ENCODE measurements at places on chromosomes 6 and 20.
A peak's percentile ranks its signal among the peaks of the same experiment; 100 is the strongest.

DNA sequence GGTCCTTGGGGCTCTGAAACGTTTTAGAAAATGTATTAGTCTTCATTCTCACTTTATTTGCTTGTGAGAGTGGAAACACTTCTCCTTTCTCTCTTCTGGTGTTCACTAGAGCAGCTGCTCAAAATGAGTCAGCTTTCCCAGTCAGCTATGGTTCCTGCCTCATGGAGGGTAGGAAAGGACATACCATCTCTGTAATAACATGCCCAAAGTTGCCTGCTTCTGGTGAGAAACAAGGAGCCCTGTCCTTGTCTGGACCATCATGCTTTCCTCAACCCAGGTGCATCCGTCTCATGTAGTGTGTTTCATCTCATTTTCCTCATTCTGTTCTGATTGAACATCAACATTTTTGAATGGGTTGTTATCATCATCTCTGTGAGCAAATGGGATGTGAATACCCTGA lies 17.1 kb upstream of the TINAG start:
- no peak for DNase-seq

DNA sequence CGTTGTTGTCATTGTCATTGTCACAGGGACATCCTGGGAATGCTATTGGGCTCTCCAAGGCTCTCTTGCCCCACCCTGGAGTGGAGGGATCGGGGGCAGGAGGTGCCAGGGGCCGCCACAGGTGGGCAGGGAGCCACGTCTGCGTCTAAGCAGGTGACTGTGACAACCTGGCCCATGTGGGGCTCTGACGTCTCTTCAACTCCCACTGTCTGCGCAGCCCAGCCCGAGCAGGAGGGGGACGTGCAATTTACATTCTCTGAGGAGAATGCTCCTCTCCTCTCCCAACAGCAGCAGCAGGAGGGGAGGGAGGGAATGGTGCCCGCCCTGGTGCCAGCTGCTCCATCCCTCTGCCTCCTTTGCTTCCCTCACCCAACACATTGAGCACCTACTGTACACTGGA lies 50.1 kb downstream of the GRM4 start:
- DNase-seq, result no peak

GRCh38 chr6:28810659-28811053 lies 113.1 kb downstream of the TRIM27 start:
- DNase-seq, result no peak

GRCh38 chr6:145749632-145750031 lies 14.3 kb upstream of the EPM2A start:
- DNase-seq, result no peak

DNA sequence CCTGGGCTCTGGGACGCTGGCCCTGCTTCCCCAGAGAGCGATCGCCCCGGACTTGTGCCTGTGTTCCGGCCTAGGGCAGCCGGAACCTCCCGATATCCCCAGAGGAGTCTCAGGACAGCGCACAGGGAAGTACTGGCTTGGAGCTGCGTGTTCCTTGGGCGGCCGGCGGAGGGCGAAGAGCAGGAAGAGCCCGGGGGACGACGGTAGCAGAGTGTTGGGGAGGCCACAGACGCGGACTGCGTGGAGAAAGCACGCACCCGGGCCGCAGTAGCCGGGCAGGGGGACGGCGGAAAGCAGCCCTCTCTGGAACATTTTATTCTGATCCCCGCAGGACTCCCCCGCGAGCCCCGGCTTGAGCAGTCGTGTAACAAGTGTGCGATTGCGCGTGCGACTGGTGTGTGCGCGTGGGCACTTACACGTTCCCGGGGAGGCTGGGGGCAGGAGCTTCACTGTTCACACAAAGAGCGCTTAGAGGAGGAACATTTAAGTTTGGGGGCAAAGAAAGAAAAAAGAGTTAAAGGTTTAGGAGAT lies 36.1 kb downstream of the NCR2 start:
- DNase-seq, result peak; percentile 72

- peak; percentile 76 for DNase-seq
Measured at GRCh38 chr20:44138867-44139266, 48.1 kb downstream of the JPH2 start.

DNA sequence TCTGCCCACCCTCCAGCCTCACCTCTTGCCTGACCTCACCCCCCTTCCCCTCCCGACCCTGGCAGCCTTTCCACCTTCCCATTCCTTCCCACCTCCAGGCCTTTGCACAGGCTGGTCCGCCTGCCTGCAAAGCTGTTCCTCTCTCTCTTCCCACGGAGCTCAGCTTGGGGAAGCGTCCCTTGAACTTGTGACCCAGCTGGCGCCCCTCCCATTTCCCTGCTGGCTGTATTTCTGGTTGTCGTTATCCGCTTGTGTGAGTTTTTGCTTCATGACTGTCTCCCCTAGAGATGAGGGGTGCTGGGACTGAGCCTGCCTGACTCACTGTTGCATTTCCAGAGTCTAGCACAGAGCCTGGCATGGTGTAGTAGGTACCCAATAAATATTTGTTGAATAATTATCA lies 32.5 kb downstream of the VSTM2L start:
- no peak for DNase-seq

DNA sequence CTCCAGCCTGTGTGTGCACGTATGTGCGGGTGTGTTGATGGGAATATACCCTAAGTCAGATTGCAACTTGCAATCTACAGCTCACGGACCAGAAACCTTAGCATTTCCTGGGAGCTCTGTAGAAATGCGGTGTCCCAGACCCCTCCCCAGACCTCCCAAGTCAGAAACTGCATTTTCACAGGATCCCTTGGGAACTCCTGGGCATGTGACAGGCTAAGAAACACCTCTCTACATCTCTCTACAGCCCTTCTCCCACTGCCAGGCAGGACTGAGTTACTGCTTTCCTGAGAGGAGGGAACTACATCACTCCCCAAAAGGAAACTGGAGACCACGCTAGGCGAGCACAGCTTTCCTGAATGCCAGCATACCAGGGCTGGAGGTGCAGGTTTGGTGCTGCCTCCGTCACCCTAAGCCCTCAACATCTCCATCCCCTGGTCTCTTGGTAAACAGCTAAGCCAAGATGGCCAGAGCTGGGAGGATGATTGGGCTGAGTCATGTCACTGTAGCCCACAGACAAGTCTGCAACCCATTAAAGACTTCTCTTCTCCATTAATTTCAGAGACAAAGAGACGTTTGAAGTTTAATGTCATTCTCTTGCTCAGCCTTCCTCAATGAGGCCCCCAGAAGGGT lies 194.4 kb downstream of the BMP7 start:
- DNase-seq, result no peak

- peak; percentile 71 for DNase-seq
Measured at GRCh38 chr6:39296745-39297640, 17.2 kb downstream of the KCNK17 start.

DNA sequence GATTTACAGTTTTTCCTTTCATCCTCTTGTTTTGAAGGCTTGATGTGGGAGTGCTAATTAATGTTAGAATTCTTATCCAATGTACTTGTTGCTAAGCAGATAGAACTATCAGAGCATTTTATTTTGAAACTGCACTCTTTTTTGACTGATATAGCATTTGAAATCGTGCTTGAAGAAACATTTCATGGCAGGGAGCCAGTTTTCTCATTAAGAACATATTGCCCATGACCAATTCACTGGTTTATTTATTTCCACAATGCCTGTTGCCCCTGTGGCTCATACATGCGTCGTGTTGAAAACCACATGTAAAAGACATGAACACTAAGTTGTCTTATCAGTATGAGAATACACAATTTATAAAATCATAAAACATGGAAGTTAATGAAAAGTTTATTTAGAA lies 479.7 kb upstream of the FLRT3 start:
- DNase-seq, result no peak

GRCh38 chr6:136945072-136945471 lies 23.0 kb downstream of the SLC35D3 start:
- DNase-seq, result no peak

- DNase-seq, result no peak
Measured at GRCh38 chr6:79894939-79895338, 52.4 kb downstream of the ELOVL4 start.

GRCh38 chr20:32534661-32535240 lies 50.4 kb downstream of the NOL4L start:
- no peak for DNase-seq

DNA sequence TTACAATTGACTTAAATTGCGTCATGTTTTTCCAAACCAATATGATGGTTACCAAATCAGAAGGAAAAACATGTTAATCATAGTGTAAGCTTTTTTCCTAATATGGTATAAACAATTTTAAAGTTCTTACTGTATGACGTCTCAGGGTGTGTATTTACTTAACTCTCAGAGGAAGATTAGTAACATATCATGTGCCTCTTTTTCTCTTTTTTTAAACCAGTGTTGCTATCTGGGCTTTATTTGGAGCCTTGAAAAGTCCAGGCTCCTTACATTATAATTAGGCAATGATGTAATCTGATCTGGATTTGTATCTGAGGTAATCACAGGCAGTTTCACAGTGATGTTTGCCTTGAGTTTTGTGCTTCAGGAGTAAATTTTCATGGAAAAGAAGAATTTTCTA lies 20.4 kb upstream of the RAB23 start:
- DNase-seq, result no peak

- DNase-seq, result no peak
Measured at GRCh38 chr6:131631625-131632289, 3.7 kb upstream of the MED23 start.

- no peak for DNase-seq
Measured at GRCh38 chr20:51411870-51412269, 130.6 kb downstream of the NFATC2 start.

DNA sequence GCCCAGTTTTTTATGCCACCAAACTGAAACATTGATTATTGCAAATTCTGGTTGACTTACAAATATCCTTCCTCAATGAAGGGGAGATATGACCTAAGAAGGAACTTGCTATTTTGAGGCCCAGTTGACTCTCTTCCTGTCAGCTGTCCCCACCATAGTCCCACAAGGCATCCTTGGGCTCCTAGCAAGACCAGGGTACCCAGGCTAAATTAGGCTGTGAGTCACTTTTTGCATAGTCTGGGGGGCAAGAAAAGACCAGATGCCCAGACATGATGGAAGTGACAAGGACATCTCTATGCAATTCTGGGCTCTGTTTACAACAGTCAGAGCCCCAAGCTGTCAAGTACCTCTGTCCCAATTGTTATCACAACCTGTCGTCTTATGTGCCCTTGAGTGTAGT lies 31.8 kb upstream of the MAFB start:
- no peak for DNase-seq

- DNase-seq, result no peak
Measured at GRCh38 chr6:89032599-89032998, 48.0 kb upstream of the PNRC1 start.

- DNase-seq, result no peak
Measured at GRCh38 chr6:31865205-31866118, 2.8 kb upstream of the NEU1 start.

- peak; percentile 29 for DNase-seq
Measured at GRCh38 chr20:51565298-51566144, 23.0 kb upstream of the NFATC2 start.

DNA sequence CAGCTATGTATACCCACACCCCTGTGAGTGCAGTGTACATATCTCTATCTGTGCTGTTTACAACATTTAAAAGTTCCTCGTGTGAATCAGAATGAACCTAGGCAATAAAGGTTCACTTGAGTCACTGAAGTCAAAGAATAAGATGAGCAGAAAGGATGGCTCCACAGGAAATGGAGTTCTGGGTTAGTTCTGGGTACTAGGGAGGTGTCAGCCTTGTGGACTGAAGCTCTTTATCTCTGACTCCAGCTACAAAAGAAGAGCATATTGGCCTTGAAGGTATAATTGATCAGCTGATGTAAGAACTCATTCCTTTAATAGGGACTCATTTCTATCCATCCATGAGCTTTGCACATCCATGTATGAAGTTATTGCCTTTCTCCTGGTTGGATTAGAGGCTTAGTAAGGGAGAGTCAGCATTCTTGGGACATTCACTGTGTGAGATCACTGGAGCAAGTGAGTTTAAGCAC lies 73.9 kb upstream of the BACH2 start:
- no peak for DNase-seq

DNA sequence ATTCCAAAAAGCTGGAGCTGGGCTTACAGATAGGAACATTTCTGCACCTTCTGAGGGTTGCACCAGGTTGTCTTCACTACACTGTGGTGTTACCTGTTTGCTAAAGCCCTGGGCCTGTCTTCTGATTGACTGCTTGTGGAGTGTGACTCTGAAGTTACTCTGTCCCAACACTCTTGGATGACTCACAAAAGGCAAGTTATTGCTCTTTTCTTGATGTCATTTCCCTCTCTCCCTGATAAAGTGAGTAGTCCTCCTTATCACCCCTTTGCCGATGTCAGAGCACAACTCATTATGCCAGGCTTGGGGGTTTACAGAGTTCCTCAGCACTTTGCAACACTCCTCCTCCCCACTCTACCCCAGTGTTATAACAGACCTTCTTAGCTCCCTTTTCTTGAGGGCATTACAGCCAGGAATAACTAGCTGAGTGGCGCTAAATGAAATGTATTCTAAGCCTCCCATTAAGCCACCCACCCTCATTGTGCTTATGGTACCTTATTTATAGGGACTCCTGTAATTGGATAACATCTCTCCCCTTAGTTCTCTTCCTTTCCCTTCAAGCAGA lies 36.1 kb upstream of the NKX2-4 start:
- DNase-seq, result no peak

GRCh38 chr6:10140824-10141223 lies 274.1 kb downstream of the TFAP2A start:
- no peak for DNase-seq

- DNase-seq, result no peak
Measured at GRCh38 chr6:72635636-72636035, 13.8 kb downstream of the KCNQ5 start.

DNA sequence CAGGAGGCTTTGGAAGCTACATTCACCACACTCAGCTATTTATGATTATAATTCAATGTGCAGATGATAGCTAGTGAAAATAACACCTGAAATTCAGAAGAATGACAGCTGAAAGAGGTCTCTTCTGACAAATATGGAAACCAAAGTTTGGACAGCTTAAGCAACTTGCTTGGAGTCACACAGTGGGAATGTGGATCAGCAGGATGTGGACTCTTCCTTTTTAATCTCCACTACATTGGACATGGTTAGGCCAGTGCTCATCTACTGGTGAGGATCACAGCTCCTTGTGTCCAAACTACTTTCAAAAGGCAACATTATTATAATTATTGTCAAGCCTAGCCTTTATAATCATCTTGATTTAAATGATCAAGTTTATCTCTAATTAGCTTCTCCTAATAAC lies 10.4 kb downstream of the TRAPPC3L start:
- no peak for DNase-seq

- DNase-seq, result peak; percentile 89
Measured at GRCh38 chr6:44655412-44656342, 268.2 kb downstream of the CDC5L start.

GRCh38 chr20:41064377-41064776 lies 35.8 kb downstream of the TOP1 start:
- no peak for DNase-seq

DNA sequence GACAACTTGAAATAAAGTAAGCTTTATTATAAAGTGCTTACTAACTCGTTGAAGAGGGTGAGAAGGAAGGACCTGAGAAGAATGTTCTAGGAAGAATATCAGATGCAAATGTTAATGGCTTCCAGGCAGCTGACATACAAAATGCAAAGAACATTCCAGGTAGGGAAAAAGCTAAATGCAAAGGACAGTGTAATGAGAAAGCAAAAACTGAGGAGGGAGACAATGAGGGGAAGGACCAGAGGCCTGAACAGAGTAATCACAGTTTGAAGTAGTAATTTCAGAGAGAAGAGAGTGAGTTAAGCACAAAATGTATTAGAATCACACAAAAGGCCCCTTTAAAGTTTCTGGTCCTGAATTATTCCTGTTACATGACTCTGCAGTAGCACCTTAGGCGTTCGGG lies 81.3 kb downstream of the HMGCLL1 start:
- DNase-seq, result no peak

- DNase-seq, result no peak
Measured at GRCh38 chr6:21133901-21134300, 459.6 kb upstream of the SOX4 start.
